ENCODE measurements at places on chromosomes 4 and X.
A peak's percentile ranks its signal among the peaks of the same experiment; 100 is the strongest.

- DNase-seq, result no peak
Measured at GRCh38 chr4:52579602-52580272, 79.4 kb downstream of the USP46 start.

DNA sequence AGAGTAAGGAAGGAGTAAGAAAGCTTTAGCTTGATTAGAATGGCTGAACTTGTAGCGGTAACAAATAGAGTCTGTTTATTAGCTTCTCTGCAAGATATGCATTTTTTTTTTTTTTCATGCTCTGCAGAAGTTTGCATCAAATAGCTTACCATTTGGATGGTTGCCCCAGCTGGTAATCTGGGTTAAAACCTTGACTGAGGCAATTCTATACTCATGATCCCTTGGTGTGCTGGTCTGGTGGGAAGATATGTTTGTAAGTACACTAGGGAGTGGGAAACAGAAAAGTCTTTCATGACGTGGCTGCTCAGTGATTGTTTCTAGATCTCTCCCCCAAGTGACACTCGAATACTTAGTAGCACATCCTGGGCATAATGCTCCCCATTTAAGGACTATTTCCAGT lies 32.1 kb downstream of the SEPTIN11 start:
- no peak for DNase-seq

GRCh38 chrX:20595928-20596575 lies 329.3 kb upstream of the RPS6KA3 start:
- DNase-seq, result no peak

- no peak for DNase-seq
Measured at GRCh38 chrX:114970806-114971205, 46.6 kb downstream of the IL13RA2 start.

DNA sequence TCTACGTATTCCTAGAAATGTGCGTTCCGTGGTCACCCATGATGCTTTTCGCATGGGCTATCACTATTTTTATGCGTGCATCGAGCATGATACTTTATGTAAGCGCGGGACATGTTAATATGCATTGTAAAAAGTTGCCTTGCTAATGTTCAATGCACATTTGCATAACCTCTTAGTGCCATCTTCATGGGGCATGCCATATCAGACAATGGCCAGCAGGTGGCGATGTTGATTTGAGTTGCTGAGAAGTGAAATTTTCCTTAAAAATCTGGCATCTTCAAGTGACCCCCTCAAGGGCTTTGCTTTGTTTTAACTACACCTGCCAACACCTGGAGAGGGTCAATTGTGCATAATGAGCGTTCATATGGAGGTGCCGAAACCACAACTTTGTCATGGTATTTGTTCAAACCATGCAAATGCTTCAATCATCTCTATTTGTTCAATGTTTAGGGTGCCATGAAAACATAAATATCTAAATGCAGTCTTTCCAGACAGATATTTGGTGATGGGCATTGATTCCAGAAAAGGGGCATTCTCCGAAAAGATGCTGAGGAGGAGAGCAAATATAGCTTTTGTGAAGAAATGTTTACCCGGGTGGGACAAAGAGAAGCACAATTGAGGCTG lies 833.9 kb upstream of the PRKX start:
- peak; percentile 12 for DNase-seq

DNA sequence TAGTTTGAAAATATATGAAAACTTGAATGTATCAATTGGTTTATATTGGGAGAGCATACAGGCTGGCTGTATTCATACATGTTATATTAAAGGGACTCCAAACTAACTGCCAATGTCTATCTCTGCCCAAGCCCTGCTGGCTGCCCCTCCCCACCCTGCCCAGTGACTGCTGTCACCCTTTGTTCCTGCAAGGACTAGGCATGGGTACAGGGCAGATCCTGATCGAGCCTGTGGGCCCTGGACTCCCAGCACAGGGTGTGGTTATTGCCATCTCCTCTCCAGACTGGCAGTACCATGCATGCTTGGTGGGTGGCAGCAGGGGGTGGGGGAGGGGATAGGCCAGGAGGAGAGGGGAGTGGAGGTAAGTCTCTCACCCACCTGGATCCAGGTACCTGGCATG lies 167.5 kb upstream of the RASGEF1B start:
- DNase-seq, result no peak

GRCh38 chr4:176753049-176753448 lies 39.7 kb downstream of the VEGFC start:
- DNase-seq, result no peak

- DNase-seq, result no peak
Measured at GRCh38 chr4:58247792-58248191, 1137.6 kb upstream of the IGFBP7 start.

DNA sequence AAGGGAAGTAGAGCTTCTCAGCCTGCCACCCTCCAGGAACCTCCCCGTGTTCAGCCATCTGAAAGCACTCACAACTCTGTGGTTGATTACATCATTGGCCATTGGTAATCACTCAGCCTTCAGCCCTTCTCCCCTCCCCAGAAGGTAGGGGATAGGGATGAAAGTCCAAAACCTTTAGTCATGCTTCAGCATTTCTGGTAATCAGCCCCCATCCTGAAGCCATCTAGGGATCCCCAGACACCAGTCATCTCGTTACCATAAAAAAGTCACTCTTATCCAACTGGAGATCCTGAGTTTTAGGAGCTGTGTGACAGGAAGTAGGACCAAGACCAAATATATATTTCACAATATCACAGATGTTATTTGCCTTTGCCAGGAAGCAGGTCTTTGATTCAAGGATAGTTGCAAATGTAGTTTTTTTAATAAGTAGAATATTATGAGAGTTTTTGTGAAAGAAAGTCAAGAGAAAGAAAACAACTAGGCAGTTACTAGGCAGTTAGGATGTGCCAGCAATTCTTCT lies 364.6 kb upstream of the NOCT start:
- DNase-seq, result no peak

DNA sequence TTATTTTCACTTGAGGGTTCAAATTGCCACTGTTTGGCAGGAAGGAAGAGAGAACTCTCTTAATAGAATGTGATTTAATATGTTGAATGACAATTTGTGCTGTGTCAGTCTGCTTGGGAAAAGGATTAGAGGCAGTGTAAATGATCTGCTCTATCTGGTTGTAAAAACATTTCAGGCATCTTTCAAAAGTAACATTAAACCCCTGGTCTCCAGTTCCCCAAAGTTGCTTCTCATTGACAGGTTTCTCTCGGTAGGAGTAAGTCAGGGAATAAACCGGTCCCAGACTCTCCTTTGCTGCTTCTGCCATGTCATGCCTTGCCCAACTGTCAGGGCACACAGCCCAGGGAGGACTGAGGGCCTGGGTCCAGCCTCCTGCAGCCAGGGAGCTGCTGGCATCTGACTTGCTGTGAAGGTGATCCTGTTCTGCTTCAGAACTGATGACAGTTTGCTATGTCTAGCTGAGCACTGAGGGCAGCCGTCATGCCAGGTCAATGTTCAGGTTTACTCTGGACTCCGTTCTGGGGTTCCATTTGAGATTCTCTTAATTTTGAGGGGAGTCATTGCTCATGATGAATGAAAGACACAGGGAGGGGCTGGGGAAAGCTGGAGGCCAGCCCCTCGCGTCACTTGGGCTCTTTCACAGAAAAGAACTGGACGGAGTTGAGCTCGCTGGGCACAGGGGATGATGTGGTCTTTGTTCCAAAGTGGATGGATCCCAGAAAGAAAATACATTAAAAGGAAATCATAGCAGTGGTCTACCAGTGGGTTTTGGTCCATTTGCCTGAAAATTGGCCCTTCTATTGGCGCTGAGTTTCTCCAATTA lies 312.4 kb downstream of the ARHGAP10 start:
- no peak for DNase-seq
